ENCODE measurements at places on chromosomes 5 and 9. TPM values are rescaled to one million over a fixed set of nuclear protein-coding genes. Genes with fewer than 3 reads are reported as not detected.

DNA sequence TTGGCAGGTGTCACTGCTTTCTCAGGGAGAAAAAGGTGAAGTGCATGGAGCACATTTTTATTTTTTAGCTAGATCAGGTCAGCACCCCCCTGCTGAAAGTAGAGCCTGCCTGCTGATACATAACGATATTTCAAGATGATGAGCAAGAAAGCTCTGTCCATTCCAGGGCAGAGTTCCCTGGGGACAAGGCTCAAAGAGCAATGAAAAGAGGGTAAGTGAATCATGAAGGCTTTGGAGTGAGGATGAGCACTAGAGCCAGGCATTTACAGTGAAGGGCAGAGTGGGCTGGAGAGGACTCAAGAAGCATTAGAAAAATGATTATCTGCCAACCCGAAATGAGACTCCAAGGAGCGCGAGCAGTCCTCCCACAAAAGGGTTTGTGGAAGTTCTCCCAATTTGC, 345.7 kb downstream of the TLE4 start:
- no peak for DNase-seq

DNA sequence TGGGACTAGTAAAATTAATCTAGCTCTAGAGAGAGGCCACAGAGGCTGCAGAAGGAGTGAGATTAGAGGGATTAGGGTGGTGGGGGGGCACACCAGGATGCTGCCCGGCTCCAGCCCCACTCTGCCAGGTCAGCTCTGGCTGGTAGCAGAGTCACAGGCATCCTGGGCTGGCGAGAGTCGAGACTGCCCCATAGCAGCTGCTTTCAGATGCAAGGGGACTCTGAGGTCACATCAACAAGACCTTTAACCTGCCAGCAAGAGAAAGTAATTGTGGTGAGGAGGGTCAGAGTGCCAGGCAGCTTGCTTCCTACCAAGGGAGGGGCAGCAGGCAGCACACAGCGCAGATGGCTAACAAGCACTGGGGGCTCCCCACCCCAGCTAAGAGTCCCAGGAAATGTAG, 7.5 kb downstream of the EPB41L4B start:
- DNase-seq: no peak

GRCh38 chr5:99054972-99055371, 126.2 kb upstream of the CHD1 start:
- no peak for DNase-seq

- DNase-seq: peak; percentile 68
Measured at GRCh38 chr9:76987594-76988200, 31.8 kb upstream of the FOXB2 start.

The FBP2 gene
- total RNA-seq: not detected

DNA sequence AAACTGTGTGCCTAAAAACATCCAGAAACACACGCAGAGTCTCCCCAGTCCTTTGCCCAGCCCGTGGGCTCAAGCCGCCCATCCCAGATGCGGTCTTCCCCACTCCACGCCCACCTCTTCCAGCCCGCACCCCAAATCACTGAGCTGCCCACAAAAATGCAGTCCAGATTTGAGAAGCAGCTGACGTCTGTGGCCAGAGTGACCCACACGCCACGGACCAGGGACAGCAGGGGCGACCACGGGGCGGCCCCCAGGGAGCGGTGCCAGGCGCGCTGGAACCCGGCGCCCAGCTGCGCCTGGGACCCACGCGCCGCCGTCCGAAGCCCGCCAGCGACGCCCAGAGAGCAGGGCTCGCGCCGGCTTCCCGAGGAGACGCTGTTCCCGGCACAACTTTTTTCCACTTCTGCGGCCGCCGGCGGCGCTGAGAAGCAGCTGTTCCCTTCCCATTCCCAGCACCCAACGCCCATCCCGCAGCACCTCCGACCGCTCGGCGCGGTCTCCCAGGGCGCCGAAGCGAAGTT, 674 bp downstream of the LHFPL2 start:
- DNase-seq: peak; percentile 53

DNA sequence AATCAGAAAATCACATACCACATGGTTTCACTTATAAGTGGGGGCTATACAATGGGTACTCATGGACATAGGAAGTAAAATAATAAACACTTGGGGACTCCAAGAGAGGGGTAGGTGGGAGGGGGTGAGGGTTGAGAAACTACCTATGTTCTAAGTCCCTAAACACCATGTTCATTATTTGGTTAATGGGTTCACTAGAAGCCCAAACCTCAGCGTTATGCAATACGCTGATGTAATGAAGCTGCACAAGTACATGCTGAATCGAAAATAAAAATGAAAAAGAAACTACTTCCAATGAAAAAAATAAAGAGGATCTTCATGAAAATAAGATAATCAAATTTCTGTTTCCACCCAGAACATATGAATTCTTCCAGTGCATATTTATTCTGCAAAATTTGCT, 208.5 kb downstream of the TMEM161B start:
- DNase-seq: no peak

The ADAMTS19 gene
- not detected for total RNA-seq

The HNRNPH1 gene
- total RNA-seq: 981 TPM

DNA sequence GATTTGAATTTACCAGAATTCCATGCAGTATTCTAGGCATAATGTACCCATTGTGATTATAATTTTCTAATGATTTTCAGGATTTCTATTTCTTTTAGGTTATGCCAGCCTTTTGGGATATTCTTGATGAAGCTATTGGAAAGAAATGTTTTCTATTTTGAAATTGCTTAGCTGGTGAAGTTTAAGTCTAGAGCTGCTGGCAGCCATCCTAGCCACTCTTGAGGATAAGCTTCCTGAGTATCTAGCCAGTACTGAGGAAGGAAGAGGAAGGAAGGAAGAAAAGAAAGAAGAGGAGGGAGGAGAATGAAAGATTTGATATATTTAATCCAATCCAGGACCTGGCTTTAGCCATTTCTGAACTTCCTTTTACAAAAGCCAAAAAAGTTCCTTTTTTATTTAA, 142.1 kb upstream of the DAB2 start:
- no peak for DNase-seq

- no peak for DNase-seq
Measured at GRCh38 chr5:110255194-110255593, 471.3 kb downstream of the TMEM232 start.

GRCh38 chr5:172855597-172856292, 21.7 kb downstream of the ERGIC1 start:
- no peak for DNase-seq

DNA sequence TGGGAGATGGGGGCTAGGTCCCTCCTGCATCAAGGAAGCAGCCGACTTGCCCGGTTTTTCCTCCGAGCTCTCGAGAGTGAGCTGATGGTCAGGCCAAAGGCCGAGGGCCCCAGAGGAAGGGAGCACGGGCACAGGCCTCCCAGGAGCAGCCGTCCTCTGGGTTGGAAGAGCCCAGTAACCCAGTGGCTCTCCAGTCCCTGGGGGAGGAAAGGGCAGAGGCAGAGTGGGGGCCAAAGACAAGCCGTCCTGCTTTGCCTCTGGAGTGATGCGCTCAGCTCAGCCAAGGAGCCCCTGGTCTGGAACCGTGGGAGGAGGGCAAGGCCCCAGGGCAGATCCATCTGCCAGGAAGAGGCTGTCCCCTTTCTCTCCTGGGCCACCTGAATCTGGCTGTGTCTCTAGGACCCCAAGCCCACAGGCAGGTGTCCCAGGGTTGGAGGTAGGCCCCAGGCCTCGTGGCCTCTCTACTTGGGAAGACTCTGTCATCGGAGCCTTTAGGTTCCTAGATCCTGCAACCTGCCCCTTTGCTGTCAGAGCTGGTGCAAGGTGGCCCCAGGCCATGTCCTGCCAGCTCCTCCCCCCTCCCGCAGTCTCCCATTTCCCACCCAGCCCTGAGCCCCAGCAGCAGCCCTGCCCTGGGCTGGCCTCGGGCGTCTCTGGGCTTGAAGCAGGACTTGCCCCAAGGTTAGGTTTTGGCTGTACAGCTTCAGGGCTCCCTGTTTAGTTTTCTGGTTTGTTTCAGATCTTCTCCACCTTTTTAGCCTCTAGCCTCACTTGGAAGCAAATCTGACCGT, 224.1 kb downstream of the CACNA1B start:
- no peak for DNase-seq

DNA sequence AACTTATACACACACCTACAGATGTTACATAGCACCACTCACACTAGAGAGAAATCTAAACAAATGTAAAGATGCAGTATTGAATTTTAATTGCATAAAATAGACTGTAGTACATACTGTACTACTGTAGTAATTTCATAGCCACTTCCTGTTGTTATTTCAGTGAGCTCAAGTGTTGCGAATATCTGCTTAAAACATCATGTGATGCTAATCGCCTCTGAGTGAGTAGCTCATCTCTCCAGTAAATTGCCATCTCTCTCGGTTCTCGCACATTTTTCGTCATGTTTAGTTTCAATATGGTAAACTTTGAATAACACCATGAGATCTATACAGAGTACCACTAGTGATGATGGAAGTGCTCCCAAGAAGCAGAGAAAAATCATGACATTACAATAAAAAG, 22.0 kb upstream of the ARHGEF28 start:
- DNase-seq: no peak

GRCh38 chr5:174491265-174491664, 233.1 kb upstream of the MSX2 start:
- no peak for DNase-seq

- peak; percentile 87 for DNase-seq
Measured at GRCh38 chr9:136546697-136547501, 1.1 kb upstream of the NOTCH1 start.

The MARCHF11 gene
- total RNA-seq: not detected

The PDGFRB gene
- 0.07 TPM for total RNA-seq

- DNase-seq: peak; percentile 24
Measured at GRCh38 chr9:133059623-133060022, 2.2 kb upstream of the CEL start.

GRCh38 chr5:120240706-120241105, 223.4 kb upstream of the PRR16 start:
- no peak for DNase-seq

The IL5 gene
- total RNA-seq: not detected

GRCh38 chr5:57727591-57727990, 245.0 kb upstream of the ACTBL2 start:
- no peak for DNase-seq

The BNC2 gene
- not detected for total RNA-seq

GRCh38 chr9:91214086-91214485, 147.6 kb downstream of the AUH start:
- no peak for DNase-seq

DNA sequence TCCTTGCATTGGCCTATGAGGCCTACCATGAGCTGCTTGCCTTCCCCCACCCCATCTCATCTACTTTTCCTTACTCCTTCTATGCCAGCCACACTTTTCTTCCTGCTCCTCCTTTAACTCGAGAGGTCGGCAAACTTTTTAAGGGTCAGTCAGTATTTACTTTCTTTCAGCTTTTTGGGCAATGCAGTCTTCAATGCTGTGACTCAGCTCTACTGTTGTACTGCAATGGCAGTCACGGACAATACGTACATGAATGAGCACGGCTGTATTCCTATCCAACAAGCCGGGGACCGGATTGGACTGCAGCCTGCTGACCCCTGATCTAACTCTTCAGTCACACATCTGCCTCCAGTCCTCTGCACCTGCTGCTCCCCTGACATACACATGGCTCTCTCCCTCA, 602 bp upstream of the ACTL7A start:
- DNase-seq: no peak

GRCh38 chr5:95835682-95836385, 13.3 kb upstream of the GLRX start:
- no peak for DNase-seq

DNA sequence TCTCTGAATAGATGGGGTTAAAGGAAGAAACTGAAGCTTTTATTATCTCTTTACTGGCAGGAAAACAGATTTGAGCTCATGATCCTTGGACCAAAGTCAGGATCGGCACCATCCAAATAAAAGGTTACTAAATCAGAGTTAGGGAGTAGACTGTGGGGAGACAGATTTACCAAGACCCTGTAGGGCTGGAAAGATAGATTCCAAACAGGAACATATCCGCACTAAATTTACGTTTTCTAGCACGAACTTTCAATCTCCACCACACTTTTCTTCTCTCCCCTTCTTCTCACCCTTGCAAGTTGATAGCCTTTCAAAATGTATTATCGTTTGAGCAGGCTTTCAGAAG, 120.0 kb upstream of the HMHB1 start:
- no peak for DNase-seq

The CA9 gene
- total RNA-seq: not detected
